ENCODE measurements at places on chromosomes 11 and 22.

- DNase-seq, result no peak
Measured at GRCh38 chr11:132036746-132037466, 666.5 kb downstream of the NTM start.

DNA sequence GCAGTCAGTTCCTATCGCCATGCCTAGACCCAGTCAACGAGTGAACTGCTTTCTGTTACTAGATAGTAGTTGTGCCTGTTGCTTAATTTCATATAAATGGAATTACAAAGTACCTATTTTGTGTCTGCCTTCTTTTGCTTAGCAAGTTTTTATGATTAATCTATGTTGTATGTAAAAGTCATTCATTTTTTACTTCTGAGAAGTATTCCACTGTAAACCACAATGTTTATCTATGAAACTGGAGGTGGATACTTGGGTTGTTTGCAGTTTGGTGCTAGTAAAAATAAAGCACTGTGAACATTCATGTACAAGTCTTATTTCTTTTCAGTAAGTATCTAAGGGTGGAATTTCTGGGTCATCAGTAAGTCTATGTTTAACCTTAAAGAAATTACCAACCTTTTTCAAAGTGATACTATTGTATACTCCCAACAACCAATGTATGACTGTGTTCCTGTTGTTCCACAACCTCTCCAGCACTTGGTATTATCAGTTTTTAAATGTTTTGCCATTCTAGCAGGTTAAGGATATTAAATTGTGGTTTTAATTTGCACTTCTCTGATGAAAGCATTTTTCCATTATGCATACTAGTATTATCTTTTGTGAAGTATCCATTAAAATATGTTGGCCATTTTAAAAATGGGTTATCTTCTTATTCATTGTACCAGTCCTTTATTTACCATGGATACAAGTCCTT lies 68.2 kb downstream of the DNAJC24 start:
- no peak for DNase-seq

DNA sequence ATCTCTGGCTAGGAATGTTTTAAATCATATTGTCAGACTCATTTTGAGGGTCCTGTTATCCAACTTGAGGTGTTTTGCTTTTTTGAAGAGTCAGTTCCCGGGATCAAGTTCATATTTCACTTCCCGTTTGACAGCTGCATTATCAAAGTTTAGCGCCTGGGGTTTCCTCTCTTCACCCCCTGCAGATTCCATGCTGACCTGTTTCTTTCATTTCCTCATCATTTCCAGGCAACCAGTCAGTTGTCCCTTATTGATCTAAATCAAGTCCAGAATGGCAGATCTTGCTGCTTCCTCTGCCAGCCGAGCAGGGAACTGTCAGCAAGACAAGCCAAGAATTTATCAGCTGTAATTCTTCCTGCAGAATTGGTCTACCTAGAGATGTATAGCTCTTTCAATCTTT lies 197.6 kb upstream of the SYN3 start:
- DNase-seq, result no peak

- DNase-seq, result no peak
Measured at GRCh38 chr11:113736323-113736722, 30.2 kb upstream of the TMPRSS5 start.

GRCh38 chr22:35792506-35792905 lies 74.8 kb downstream of the APOL5 start:
- no peak for DNase-seq

- DNase-seq, result no peak
Measured at GRCh38 chr11:64121663-64122410, 44.1 kb downstream of the MACROD1 start.

DNA sequence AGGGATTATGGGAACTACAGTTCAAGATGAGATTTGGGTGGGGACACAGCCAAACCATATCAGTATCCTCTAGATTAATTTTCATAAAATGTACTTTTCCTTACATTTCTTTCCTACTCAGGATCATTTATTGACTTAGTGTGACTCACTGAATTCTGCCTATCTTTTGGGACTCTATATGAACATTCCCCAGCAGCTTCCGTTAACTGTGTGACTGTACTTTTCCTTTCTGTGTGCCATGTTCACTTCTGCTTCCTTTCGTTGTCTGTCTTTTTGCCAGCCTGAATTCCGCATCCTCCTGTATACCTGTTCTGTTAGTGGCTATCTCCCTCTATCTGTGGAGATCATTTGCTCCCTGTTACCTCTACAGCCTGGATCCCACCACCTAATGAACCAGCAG lies 48.8 kb downstream of the SPECC1L start:
- DNase-seq, result no peak

DNA sequence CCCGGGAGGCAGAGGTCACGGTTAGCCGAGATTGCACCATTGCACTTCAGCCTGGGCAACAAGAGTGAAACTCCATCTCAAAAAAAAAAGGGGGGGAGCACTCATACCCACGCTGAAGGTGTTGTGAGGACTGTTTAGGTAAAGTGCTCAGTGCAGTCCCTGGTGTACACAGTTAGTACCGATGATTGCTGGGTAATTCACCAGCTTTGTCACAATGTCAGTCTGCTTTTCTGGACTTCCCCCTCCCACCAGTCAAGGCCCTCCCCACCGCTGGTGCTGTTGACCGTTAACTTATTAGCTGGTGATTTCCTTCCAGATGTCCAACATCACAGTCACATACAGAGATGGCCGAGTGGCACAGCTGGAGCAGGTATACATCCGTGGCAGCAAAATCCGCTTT lies 11.9 kb downstream of the SNRPD3 start:
- no peak for DNase-seq

GRCh38 chr11:123183391-123184099 lies 11.5 kb downstream of the CLMP start:
- no peak for DNase-seq

DNA sequence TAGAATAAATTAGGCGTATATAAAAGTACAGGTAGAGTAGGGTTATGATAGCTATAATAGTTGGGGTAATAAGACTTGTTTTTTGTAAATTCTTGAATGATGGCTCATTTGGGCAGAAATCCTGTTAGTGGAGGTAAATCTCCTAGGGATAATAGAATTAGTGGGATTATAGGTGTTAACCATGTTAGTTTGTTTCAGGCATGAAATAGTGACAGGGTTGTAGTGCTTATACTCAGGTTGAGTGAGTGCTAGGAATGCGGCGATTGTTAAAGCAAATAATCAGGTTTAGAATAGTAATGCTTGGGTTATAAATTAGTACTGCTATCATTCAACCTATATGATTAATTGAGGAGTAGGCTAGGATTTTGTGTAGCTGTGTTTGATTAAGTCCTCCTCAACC lies 297.1 kb downstream of the DYNC2H1 start:
- DNase-seq, result no peak

DNA sequence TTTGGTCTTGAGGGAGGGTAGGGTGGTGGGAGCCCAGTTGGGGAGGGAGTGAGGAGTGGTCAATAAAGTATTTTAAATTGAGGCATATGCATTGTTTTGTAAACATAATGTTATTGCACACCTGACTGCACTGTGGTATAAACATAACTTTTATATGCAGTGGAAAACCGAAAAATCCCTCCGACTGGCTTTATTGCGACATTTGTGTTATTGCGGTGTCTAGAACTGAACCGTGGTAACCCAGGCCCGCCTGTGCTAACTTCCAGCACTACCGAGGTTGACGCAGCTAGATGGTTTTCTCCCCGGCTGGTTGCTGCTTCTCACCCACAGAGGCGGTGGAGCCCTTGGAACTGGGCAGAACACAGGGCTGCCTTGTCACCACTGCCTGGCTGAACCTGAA lies 7.6 kb upstream of the RNH1 start:
- DNase-seq, result no peak

GRCh38 chr11:31764766-31765165 lies 46.4 kb downstream of the PAX6 start:
- DNase-seq, result no peak

GRCh38 chr11:18588297-18589252 lies at the start of gene UEVLD:
TSS of gene UEVLD (minus strand) at chr11:18588734. CDS start at chr11:18588654, 80 bp downstream.
- DNase-seq, result peak; percentile 41

DNA sequence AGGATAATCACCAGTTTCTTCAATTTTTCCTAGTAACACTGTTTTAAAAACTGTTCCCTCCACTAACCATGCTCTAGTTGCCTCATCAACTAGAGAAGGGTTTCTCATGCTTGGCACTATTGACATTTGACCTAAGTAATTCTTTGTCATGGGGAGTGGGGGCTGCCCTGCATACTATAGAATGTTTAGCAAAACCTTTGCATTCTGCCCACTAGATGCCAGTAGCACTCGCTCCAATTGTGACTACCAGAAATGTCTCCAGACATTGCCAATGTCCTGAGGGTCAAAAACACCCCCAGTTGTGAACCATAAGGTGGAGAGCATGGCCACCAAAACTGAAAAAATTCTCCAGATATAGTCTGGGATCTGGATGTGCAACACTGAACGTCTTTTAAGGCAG lies 27.6 kb upstream of the BMAL1 start:
- DNase-seq, result no peak

DNA sequence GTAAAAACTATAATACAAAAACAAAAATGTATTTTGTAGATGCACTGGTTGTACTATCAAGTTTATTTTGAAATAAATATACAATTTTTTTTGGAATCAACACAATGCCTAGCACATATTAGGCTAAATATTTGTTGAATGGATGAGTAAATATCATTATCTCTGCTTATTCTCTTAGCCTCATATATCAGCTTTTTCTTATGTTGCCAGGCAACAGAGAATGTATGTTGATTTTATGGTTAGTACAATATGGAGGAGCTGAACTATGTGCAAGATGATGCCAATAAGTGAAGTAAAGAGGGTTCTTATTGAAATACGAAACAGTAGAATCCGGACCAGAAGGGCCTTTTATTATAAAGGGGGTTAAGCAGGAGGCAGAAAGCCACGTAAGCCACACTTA lies 94.9 kb downstream of the FAR1 start:
- no peak for DNase-seq

- no peak for DNase-seq
Measured at GRCh38 chr11:121479698-121480238, 27.0 kb upstream of the SORL1-AS1 start.

DNA sequence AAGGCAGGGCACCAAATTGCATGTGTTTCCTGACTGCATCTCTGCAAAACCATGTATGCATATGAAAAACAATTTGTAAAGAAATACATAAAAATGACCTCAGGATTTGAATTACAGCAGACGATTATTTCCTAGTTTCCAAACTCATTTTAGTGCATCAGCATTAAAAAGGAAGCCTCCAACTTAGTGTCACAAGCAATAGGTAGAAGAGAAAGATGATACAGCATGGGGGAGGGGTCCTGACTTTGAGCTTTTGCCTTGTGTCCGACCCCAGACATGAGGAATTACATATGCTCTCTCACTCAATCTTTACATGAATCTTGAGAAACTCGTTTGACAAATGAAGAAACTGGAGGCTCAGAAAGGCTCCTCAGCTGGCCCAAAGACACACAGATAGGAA lies 294.6 kb upstream of the NARS2 start:
- no peak for DNase-seq

DNA sequence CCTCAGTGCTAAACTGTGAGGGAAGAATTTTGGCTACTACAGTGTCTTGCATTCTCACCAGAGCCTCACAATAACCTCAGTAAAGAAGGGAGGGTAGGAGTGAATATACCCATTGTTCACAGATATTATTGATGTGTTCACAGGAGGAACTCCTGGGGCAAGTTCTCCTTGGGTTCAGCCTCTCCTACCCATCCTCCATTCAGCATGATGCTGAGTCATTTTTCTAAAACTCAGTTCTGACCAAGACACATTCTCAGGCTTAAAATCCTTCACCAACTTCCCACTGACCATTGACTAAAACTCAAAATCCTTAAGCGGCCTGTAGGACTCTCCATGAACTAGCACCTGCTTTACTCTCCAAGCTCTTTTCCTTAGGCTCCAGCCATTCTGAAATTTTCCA lies 48.7 kb downstream of the SYTL2 start:
- no peak for DNase-seq

DNA sequence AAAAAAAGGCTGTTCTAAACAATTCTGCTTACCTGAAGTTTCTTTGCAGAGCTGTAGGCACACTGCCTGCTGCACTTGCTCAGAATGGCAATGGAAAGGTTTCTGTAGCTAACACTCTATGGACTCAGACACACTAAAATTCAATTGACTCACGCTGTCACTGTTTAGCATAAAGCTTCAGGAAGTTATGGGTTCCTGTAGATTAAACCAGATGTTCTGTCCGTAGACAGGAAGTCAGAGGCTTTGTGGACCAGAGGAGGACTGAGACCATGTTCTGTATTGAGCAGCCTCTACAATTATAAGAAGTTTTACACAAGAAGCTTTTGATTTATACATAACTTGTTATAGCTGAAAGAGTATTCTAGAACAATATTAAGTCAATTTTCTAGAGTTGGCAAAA lies 70.4 kb downstream of the GLYATL1 start:
- no peak for DNase-seq

Data from stimulated activated CD8-positive, alpha-beta memory T cell treated with anti-CD3 and anti-CD28 coated beads, Interleukin-7, amount 100 ng/mL, for 24 hours (primary cell).